ENCODE measurements at places on chromosomes 12 and 14. TPM values are rescaled to one million over a fixed set of nuclear protein-coding genes. Genes with fewer than 3 reads are reported as not detected.

CLEC4D gene
- 4.5 TPM for total RNA-seq

RNASE4 gene
- total RNA-seq = 51.9 TPM

KCNC2 gene
- 0.06 TPM for total RNA-seq

NTF3 gene
- total RNA-seq = 2.7 TPM

SLC41A2 gene
- total RNA-seq = 27.0 TPM

DNA sequence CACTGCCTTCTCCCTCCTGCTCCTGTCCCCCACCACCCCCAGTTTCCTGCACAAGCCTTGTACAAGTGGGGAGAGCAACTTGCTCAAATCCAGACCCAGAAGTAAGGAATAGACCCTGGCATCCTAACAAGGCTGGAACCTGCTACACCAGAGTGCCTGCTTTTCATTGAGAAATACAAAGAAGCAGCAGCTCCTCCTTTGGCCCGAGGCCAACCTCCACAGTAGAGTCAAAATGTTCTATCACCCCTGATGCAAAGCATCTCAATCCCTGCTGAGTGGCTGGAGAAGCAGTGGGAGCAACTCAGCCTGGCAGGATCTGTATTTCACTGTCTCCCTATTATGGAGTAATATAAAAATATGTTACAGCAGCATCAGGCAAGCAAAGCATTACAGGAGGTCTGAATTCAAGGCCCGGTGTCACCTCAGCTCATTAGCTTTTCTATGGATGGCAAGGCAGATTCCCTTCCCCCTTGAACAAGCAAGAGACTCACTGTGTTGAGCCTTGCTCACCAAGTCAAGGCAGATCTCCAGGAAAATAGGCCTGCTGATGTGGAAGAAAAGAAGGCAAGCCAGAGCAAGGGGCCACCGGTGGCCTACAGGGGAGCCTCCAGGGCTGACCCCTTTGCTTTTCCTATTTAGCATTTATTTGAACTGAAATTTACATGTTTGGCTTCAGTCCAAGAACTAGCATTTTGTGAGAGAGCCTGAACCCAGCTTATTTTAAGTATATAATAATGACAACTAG, 186.3 kb upstream of the EGLN3 start:
- no peaks in the 10 kb centered on the region for H3K27me3 ChIP-seq
- no peaks in the 10 kb centered on the region for H3K4me1 ChIP-seq
- no peak overlapping the region for H3K27ac ChIP-seq
- H3K36me3 ChIP-seq = no peaks in the 10 kb centered on the region
- H3K4me3 ChIP-seq = no peak overlapping the region
- peak; percentile 15 for DNase-seq

DNA sequence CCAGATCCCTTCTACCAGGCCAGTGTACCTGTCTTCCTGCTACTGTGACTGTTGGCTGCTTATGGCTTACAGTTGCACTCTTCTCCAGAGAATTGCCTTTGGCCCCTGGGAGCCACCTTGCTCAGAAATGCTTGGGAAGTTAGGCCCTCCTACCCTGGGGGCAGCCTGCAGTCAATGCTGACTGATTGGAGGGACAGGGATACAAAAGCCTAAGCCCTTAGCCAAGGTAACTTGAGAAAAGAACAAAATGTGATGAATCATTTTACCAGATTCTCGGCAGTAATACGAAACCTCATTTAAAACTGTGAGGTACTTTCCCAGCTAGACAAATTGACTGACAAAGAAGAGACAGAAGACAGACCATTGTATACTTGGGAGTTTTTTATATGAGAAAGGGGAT, 47.3 kb downstream of the PTCSC3 start:
- H3K4me1 ChIP-seq = no peaks in the 10 kb centered on the region
- no peak overlapping the region for H3K27ac ChIP-seq
- no peak for DNase-seq

DNA sequence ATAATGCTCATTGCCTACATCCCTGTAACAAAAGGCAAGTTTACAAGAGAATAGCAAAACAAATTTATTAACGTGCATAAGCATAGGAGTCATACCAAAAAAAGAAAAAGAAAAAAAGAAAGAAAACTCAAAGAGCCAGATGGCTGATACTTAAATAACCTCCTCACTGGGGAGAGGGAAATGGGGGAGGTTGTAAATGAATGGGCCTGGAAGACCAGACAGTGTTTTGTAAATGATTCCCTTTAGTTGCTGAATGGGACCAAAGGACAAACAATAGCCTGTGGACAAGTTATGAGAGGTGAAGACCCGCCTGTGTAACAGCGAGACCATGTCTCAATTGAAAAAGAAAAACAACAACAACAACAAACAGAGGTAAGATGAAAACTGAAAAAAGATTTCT, 35.3 kb downstream of the CAPS2 start:
- H3K4me1 ChIP-seq = no peaks in the 10 kb centered on the region
- no peaks in the 10 kb centered on the region for H3K36me3 ChIP-seq
- no peaks in the 10 kb centered on the region for H3K27me3 ChIP-seq
- no peak overlapping the region for H3K4me3 ChIP-seq
- no peak for DNase-seq

DNA sequence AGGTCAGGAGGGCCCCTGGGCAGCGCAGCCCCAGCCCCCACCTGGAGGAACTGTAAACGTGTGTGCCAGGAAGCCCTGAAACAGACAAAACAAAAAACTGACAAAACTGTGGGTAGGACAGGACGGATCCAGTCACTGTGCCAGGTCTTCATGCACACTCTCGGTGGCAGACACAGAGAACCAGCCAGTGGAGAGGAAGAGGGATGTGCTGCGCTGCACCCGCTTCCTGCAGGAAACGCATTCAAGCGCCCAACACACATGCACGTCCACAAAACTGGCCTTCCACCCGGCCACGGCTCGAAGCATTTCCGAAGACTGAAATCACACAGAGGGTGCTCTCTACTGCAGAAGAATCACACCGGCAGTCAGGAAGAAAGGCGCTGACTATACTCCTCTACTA, 16.9 kb downstream of the BRF1 start:
- peak overlapping the region; percentile 46 for H3K27ac ChIP-seq
- H3K27me3 ChIP-seq = no peaks in the 10 kb centered on the region
- DNase-seq = peak; percentile 24
- no peaks in the 10 kb centered on the region for H3K36me3 ChIP-seq

GRCh38 chr12:97616946-97617345, 154.3 kb downstream of the RMST start:
- no peaks in the 10 kb centered on the region for H3K4me1 ChIP-seq
- no peak for DNase-seq
- no peak overlapping the region for H3K27ac ChIP-seq
- H3K36me3 ChIP-seq = no peaks in the 10 kb centered on the region

GRCh38 chr12:5034603-5035002, 9.1 kb upstream of the KCNA5 start:
- H3K27me3 ChIP-seq = peaks cover 3% of the 10 kb centered on the region
- DNase-seq = no peak
- H3K27ac ChIP-seq = no peak overlapping the region
- H3K4me3 ChIP-seq = no peak overlapping the region
- peaks cover 7% of the 10 kb centered on the region for H3K4me1 ChIP-seq
- no peaks in the 10 kb centered on the region for H3K36me3 ChIP-seq

GRCh38 chr12:29552994-29553748, 55.7 kb upstream of the OVCH1 start:
- no peak for DNase-seq
- H3K27me3 ChIP-seq = no peaks in the 10 kb centered on the region
- H3K27ac ChIP-seq = no peak overlapping the region
- no peak overlapping the region for H3K4me3 ChIP-seq
- H3K4me1 ChIP-seq = peaks cover 4% of the 10 kb centered on the region

DNA sequence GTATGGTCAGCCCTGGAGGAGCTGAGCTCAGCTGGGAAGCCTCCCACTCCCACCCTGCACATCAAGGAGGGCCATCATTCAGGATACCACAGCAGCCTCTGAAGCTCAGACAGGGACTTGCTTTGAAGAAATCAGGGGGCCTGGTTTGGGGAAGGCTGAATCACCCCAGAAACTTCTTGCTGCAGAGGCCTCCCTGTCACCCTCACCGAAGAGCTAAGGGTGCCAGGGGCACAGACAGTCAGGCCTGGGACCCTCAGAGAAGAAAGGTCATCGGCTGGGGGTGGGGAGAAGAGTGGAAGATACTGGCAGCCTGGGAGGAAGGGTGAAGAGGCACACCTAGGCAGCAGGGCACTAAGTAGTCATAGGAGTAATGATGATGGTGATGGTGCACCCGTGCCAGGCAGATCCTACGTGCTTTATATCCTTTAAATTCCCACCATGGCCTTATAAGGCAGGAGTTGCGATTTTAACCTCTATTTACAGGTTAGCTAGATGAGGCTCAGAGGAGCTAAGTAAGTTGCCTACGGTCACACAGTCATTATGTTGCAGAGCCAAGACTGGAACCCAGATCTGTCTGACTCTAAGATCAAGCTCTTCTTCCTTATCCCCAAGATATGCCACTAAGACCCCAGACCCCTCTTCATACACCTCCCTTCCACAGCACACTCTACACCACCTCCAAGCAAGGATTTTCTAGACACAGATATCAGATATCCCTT, 28.5 kb upstream of the PNMA1 start:
- peaks cover 2% of the 10 kb centered on the region for H3K36me3 ChIP-seq
- H3K27ac ChIP-seq = peak overlapping the region; percentile 87
- no peak for DNase-seq
- H3K4me1 ChIP-seq = peaks cover 82% of the 10 kb centered on the region
- H3K27me3 ChIP-seq = no peaks in the 10 kb centered on the region

DNA sequence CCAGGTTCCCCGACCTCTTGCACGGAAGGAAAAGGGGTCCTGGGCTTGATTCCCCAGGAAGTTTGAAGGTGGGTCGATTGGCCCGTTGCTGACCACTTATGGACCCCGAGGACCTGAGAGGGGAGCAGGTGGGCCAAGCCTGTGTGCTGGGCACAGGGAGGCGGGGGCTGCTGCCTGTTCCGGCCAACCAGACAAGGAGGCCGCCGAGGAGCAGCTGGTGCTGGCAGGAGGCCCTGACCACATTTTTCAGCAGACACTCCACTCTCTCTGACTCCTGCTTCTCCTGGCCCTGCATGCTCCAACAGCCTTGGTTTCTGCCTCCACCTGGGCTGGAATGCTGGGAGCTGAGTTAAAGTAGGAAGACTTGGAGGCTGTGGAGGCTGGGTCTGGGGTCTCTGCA, 42.8 kb downstream of the NOS1 start:
- no peak overlapping the region for H3K4me3 ChIP-seq
- no peak for DNase-seq

GRCh38 chr14:63214417-63215196, 10.4 kb downstream of the RHOJ start:
- H3K4me3 ChIP-seq = no peak overlapping the region
- no peak for DNase-seq
- H3K36me3 ChIP-seq = no peaks in the 10 kb centered on the region
- peaks cover 3% of the 10 kb centered on the region for H3K4me1 ChIP-seq
- no peaks in the 10 kb centered on the region for H3K27me3 ChIP-seq

GRCh38 chr12:100995201-100995600, 200.6 kb downstream of the ANO4 start:
- no peak for DNase-seq
- H3K27me3 ChIP-seq = no peaks in the 10 kb centered on the region
- H3K4me1 ChIP-seq = no peaks in the 10 kb centered on the region
- no peak overlapping the region for H3K4me3 ChIP-seq
- H3K36me3 ChIP-seq = no peaks in the 10 kb centered on the region

GRCh38 chr12:118354903-118355302, 17.8 kb downstream of the TAOK3 start:
- no peaks in the 10 kb centered on the region for H3K36me3 ChIP-seq
- DNase-seq = no peak
- H3K27me3 ChIP-seq = no peaks in the 10 kb centered on the region
- H3K4me3 ChIP-seq = no peak overlapping the region
- peaks cover 7% of the 10 kb centered on the region for H3K4me1 ChIP-seq

GRCh38 chr14:37988472-37988871, 219.2 kb upstream of the SSTR1 start:
- H3K27ac ChIP-seq = no peak overlapping the region
- H3K27me3 ChIP-seq = no peaks in the 10 kb centered on the region

DNA sequence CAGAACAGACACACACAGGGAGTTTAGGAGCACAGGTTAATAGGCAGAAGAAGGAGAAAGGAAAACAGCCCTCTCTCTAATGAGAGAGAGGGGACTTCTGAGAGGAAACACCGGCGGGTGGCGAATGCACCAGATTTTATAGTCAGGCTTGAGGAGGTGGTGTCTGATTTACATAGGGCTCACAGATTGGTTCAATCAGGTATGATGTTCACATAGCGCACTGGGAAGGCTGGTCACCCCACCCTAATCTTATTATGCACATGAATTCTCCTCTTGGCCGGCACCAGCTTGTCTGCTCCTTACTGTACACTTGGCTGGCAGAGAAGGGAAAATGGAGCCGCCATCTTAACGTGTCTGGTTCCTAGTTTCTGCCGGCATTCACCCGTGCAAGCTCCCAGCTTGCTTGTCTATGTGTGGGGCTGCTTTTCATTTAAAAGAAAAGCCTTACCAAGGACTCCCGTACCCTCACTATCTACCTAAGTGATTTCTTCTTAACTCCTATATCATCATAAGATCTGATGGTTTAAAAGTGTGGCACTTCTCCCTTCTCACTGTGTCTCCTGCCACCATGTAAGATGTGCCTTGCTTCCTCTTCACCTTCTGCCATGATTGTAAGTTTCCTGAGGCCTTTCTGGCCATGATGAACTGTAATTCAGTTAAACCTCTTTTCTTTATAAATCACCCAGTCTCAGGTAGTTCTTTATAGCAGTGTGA, 15.1 kb downstream of the BCAT1 start:
- no peak overlapping the region for H3K27ac ChIP-seq
- H3K4me1 ChIP-seq = no peaks in the 10 kb centered on the region
- no peaks in the 10 kb centered on the region for H3K27me3 ChIP-seq
- H3K36me3 ChIP-seq = no peaks in the 10 kb centered on the region
- no peak for DNase-seq
- H3K4me3 ChIP-seq = no peak overlapping the region

DNA sequence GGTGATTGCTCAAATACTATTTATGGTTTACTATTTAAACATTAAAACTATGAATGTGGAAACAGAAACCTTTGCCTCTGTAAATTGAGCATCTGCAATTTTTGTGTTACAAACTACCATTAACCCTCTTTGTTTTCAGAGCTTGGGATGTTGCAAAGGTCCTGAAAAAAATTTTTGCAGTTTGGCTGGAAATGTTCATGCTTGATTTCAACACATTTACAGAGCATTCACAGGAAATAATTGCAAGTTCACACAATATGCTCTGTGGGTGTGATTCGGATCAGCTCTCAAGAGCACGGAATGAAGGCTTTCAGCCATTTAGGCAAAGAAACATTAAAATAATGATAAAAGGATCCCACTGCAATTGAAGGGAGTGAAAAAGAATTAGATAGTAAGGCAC, 232.9 kb downstream of the ATP23 start:
- no peak overlapping the region for H3K27ac ChIP-seq
- H3K27me3 ChIP-seq = no peaks in the 10 kb centered on the region
- no peak for DNase-seq
- H3K4me3 ChIP-seq = no peak overlapping the region
- no peaks in the 10 kb centered on the region for H3K36me3 ChIP-seq
- no peaks in the 10 kb centered on the region for H3K4me1 ChIP-seq

DNA sequence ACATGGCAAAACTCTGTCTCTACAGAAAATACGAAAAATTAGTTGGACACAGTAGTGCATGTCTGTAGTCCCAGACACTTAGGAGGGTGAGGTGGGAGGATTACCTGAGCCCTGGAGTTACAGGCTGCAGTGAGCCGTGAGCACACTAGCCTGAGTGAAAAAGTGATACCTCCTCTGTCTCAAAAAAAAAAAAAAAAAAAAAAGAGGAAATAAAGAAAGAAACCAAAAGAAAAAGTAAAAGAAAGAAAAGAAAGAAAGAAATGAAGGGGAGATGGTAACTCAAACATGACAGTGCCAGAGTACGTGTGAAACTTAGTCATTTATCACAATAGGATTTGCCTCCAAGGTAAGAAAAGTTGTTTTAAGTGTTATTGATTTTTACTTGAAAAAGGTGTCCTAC, 407.0 kb upstream of the MGAT4C start:
- H3K36me3 ChIP-seq = no peaks in the 10 kb centered on the region
- H3K27me3 ChIP-seq = no peaks in the 10 kb centered on the region
- H3K4me3 ChIP-seq = no peak overlapping the region
- H3K27ac ChIP-seq = no peak overlapping the region
- no peak for DNase-seq
